ENCODE measurements at places on chromosomes 11 and 22.

DNA sequence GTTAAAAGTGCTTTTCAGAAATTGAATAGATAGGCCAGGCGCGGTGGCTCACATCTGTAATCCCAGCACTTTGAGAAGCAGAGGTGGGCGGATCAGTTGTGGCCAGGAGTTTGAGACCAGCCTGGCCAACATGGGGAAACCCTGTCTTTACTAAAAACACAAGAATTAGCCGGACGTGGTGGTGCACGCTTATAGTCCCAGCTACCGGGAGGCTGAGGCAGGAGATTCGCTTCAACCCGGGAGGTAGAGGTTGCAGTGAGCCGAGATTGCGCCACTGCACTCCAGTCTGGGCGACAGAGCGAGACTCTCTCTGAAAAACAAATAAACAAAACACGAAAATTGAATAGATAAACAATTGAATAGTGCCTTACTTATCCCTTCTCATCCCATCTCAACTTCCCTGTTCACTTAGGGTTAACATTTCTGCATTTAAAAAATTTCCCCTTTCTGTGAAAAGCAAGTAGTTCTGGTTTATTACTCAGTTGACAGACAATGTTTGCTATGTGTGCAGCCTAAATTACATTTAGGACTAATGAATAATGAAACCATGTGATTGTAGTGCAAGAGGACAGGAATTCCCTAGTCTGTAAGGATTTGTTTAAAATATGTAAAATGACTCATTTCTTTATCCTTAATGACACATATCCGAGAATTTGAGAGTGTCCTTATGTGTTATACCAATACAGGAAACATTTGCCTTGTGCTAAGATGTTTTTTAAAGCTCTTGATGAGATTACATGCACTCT, 6.0 kb downstream of the RNF169 start:
- DNase-seq: no peak

GRCh38 chr11:36214480-36214879, 74.7 kb downstream of the COMMD9 start:
- no peak for DNase-seq

DNA sequence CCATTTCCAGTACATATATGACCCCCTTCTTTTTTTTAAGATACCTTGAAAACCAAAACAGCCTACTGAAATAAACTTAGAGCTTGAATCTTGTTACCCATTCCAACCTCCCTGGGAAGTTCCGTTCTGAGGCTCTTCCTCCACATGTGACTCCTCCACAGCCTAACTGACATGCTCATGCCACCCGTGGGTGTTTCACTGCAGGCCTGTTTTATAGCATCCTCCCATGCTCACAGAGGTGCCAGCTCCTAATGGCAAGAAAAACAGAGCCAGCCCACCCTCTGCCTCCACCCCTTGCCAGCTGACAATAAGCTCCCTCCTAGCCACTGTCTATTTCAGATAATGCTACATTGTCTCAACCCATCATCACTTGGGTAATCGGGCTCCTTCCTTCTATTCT, 97.6 kb upstream of the E2F8 start:
- DNase-seq: no peak

DNA sequence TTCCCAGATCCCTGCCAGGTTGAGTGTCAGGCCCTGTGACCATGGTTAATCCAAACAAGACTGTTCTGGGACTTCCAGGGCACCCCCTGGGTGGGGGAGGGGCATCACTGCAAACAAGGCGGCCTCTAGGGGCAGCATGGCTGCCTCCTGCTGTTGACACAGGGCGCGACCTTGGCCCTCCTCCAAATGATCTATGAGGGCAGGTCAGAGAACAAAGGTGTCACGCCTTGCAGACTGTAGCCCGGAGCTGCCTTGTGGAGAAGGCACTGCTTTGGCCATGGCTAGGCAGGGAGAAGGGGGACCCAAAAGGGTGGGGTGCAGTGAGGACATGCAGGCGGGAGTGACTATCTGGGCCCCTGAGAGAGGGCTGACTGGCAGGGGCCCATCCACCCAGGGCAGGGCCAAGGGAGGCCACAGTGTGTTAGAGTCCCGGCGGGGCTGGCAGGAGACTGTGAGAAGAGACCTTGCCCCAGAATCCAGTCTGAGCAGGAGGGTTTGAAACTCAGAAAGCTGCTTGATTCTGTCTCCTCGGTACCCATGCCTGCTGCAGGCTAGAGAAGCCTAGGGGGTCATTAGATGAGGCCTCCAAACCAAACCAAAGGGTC, 35.6 kb downstream of the KCNC1 start:
- no peak for DNase-seq

DNA sequence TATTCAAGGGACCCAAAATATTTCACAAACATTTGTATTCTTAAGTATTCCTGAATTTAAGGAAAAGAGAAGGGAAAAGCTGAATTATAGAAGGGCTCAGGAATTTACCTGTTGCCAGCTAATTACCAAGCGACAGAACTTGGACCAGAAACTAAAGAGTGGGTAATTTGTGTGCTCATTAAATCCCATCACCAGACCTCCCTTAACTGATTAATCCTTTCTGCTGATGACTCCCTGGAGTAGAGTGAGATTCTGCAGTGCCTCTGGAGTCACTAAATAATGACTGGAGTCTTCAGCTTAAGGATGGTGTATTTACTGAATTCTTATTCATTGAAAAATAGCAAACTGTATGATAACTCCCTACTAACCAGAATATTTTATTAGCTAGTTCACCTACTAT, 74.0 kb upstream of the RAB1B start:
- DNase-seq: no peak

GRCh38 chr11:119652907-119653659, 75.9 kb downstream of the NECTIN1 start:
- no peak for DNase-seq

- DNase-seq: no peak
These were observed 32.7 kb upstream of the TMEM41B start for GRCh38 chr11:9347100-9347499.

DNA sequence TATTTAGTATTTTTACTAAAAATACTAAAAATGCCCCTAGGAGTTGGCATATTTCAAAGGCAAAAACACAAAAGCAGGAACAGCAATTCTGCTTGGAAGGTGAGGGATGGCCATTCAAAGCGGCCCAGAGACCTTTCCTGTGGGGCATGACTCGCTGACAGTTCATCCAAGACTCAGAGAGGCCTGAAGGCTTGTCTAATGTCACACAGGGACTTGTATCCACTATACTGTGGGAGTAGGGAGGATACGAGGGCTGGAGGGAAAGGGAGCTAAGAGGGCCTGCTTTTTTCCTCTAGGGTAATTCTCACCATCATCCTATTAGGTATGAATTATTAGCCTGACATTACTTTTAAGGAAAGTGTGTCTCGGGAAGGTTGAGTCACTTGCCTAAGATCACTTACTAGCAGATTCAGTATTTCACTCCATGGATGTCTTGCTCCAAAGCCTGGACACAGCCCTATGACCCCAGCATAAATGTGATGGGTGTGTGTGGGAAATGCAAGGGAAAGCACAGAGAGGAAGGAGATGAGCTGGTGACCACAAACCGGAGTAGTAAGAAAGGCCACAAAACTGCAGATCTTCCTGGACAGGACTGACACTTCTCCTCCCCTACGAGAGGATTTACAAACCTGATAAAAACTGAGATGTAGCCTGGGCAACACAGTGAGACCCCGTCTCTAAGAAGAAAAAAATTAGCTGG, 16.7 kb upstream of the UCP3 start:
- DNase-seq: no peak

DNA sequence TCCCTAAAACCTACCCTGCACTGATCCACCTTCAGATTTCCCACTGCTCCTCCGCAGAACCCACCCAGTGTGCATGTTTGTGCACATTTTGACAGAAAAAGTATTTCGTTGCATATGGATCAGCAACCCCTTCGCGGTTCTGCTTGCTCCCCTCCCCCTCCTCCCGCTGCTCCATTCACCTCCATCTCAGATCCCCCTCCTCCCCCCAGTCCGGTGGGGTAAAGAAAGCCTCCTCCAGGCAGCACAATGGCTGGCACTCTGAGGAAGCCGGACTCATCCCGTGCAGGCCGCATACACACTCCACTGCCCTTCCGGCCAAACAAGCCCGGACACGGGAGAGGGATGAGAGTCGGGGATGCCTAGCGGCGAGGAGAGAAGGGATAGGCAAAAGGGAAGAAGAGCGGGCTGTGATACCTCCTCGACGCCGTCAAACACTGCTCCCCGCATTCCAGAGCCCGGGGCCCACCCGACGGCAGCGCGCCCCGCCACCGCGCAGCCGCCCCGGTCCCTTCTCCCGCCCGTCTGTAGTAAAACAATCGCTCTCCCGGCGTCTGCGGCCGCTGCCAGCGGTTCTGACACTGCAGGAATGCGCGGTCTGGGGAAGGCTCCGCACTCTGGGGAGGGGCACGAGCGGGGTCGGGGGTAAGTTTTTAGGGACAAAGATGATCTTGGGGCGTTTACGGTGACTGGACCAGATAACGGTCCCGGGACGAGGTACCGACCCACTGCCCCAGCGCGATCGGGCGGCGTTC, 915 bp downstream of the FEZ1 start:
- DNase-seq: no peak

GRCh38 chr11:662689-663274, 25.7 kb downstream of the DRD4 start:
- DNase-seq: no peak

- no peak for DNase-seq
These were observed 650 bp upstream of the NUP50 start for GRCh38 chr22:45163099-45163450.

DNA sequence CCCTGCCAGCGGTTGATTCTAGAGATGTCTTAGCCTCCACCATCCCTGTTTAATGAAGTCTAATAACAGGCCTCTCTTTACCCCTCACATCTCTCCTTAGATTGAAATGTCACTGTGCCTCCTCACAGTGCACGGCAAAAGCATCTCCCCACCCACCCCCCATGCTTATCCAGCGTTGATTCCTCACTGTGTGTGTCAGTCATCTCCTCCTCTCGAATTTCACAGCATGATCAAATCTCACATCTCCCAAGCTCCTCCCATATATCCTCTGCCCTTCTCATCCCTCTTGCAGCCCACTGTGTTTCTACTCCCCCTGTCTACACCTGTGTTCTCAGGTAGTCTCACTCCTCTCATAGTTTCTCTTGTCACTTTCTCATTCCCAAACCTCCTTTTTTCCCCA, 84.6 kb downstream of the DBX1 start:
- DNase-seq: no peak

GRCh38 chr22:46650078-46650810, 30.1 kb downstream of the GRAMD4 start:
- no peak for DNase-seq

DNA sequence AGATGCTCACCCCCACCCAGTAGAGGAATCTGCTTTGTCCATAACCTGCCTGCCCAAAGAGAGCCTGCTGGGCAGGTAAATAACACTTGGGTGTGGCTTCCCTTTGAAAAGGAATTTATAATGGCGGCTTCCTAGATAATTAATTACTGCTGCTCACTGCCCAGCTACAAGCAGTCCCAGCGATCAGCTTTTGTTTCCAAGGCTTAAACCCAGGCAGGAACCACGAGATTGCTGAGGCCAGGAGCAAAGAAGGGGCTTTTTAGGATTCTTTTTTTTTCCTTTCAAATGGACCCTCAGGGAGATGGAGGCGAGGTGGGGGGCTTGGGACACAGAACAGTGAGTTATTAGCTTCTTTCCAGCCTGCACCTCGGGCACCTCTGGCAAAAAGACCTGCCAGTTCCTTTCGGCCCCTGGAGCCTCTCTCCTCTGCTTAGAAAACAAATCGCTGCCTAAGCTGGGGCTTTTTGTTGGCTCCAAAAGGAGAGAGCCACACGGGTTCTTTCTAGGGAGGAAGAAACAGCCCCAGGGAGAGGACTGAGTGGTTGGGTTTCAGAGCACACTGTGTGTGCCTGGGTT, 107.2 kb downstream of the TSPAN18 start:
- no peak for DNase-seq

- no peak for DNase-seq
These were observed 121.1 kb downstream of the KIRREL3 start for GRCh38 chr11:126879516-126879915.

GRCh38 chr11:111001986-111002611, 243.4 kb upstream of the POU2AF2 start:
- DNase-seq: no peak

- no peak for DNase-seq
These were observed 72.6 kb downstream of the USP35 start for GRCh38 chr11:78261367-78261766.

- no peak for DNase-seq
These were observed 66.2 kb downstream of the IGLL5 start for GRCh38 chr22:22953791-22954190.

GRCh38 chr11:8090756-8091155, 9.7 kb downstream of the TUB start:
- DNase-seq: no peak

DNA sequence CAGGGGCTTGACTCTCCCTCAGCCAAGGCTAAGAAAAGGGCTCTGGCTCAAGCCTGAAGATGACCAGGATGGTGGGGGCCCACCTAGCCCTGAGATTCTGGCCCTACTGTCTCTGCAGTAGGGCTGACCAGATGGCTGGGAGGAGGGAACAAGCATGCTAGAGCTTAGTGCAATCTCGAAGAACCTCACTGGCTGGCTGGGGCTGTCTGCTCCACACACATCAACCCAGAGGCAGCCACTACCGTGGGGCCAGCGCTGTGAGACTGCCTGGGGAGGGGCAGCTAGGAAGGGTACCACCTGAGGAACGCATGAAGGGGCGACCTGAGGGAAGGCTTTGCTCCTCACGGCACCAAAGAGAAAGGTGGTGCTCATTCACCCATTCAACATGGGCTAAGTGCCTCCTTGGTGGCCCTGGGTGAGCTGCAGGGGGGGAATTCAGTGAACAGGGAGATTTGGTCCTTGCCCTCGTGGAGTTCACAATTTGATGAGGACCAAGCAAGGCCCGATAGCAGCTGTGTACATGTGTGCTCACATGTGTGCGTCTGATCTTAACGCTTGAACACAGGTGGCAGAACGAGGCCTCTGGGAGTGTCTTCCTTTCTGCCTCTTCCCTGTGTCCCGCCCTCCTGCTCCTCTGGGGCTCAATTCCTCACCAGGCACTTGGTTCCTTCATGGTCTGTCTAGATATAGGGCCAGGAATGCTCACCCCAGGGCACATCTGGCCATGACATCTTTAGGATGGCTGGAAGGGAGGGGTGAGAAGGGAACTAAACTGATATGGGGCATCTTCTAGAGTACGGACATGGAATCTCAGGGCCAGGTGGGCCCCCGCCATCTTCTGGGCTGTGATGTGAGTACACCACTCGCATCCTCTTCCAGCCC, 102.3 kb upstream of the PITPNB start:
- no peak for DNase-seq

DNA sequence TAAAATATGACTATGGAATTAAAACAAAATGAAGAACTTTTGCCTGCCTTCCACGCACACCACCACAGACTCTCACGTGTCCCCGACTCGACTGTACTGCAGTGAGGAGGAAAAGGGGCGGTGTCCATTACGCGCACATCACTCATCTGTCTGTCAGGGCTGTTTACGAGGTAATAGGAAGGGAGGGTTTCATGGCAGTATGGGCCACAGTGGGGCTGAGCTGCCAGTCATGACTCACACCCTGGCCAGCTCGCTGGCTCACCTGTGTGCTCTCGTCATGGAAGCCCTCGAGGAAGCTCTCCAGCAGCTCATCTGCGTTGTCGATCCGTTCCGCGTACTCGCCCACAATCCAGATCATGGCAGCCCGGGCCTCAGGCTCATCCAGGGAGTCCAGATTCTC, 33.5 kb upstream of the RASL10A start:
- no peak for DNase-seq

GRCh38 chr22:49350441-49351121, 477.1 kb downstream of the BRD1 start:
- DNase-seq: no peak

GRCh38 chr11:108835624-108836023, 170.8 kb downstream of the DDX10 start:
- DNase-seq: no peak

- DNase-seq: no peak
These were observed 2.5 kb upstream of the ADM start for GRCh38 chr11:10302359-10302743.

Data from stimulated activated CD8-positive, alpha-beta memory T cell treated with anti-CD3 and anti-CD28 coated beads, Interleukin-15, amount 100 ng/mL, for 24 hours (primary cell).